GM23248 (cell line): ENCODE measurements at places on chromosomes 16 and 17. TPM values are rescaled to one million over a fixed set of nuclear protein-coding genes. Genes with fewer than 3 reads are reported as not detected.

GRCh38 chr17:81438688-81439087, 43.4 kb downstream of the BAHCC1 start:
- no peak overlapping the region for H3K27ac ChIP-seq
- H3K27me3 ChIP-seq: no peaks in the 10 kb centered on the region
- H3K4me1 ChIP-seq: peaks cover 9% of the 10 kb centered on the region
- H3K4me3 ChIP-seq: no peak overlapping the region
- no peaks in the 10 kb centered on the region for H3K36me3 ChIP-seq
- DNase-seq: no peak

DNA sequence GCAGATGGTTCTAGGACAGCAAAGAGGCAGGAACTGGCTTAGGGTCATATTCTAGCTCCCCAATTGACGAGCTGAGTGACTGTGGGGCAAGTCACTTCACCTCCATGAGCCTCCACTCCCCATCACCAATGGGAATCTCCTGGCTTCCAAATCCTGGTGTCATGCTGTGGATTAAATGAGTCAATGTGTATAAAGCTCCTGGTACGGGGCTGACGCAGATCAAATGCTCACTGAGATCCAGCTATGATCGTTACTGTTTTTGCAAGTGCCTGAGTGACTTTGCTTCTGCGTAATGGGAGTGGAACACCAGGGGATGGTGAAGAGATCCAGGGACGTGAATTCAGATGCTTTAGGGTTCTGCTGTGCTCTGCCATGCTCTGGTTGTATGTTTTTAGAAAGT, 2.4 kb downstream of the SEC14L5 start:
- DNase-seq: no peak
- no peak overlapping the region for H3K4me3 ChIP-seq
- H3K4me1 ChIP-seq: no peaks in the 10 kb centered on the region
- H3K27me3 ChIP-seq: no peaks in the 10 kb centered on the region

DNA sequence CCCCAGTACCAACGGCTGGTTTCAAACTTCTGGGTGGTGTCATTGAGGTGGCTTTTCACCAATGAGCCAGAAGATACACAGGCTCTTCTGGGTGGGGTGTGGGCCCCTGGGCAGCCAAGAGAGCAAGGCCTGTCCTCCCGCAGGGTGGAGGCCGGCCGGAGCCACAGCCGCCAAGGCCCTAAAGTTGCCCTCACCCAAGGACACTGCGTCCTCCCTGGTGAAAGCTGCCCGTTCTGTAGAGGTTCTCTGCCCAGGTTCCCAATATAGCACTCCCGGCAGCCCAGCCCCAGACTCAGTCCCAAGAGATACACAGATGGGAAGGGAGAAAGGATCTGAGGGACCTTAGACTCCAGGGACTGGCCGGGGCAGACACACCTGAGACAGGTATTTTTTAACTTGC, 10.7 kb upstream of the CACNG1 start:
- H3K4me3 ChIP-seq: no peak overlapping the region
- no peaks in the 10 kb centered on the region for H3K36me3 ChIP-seq
- no peaks in the 10 kb centered on the region for H3K4me1 ChIP-seq
- no peak overlapping the region for H3K27ac ChIP-seq
- no peak for DNase-seq
- peaks cover 29% of the 10 kb centered on the region for H3K27me3 ChIP-seq

- no peaks in the 10 kb centered on the region for H3K36me3 ChIP-seq
- no peak overlapping the region for H3K4me3 ChIP-seq
- no peak for DNase-seq
Observed at GRCh38 chr17:66387392-66387981, 85.1 kb downstream of the PRKCA start.

DNA sequence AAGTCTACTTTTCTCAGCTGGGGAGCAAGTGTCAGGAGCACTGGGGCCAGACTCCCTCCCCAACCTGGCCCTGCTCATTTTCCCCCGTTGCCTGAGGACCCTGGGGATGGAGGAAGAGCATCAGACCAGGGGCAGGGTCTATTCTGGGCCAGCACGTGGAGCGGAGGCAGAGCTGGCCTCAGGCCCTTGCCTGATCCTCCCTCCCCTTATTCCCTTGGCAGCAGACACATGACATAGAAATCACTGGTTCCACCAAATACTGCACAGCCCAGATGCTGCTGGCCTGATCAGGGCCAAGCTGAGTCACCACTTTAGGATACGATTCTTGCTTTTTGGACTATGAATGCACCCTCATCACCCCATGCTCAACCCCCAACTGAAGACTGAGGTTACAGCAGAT, 15.8 kb upstream of the AGRP start:
- peak; percentile 63 for DNase-seq
- H3K4me1 ChIP-seq: no peaks in the 10 kb centered on the region
- H3K36me3 ChIP-seq: no peaks in the 10 kb centered on the region
- no peak overlapping the region for H3K4me3 ChIP-seq
- H3K27me3 ChIP-seq: no peaks in the 10 kb centered on the region

DNA sequence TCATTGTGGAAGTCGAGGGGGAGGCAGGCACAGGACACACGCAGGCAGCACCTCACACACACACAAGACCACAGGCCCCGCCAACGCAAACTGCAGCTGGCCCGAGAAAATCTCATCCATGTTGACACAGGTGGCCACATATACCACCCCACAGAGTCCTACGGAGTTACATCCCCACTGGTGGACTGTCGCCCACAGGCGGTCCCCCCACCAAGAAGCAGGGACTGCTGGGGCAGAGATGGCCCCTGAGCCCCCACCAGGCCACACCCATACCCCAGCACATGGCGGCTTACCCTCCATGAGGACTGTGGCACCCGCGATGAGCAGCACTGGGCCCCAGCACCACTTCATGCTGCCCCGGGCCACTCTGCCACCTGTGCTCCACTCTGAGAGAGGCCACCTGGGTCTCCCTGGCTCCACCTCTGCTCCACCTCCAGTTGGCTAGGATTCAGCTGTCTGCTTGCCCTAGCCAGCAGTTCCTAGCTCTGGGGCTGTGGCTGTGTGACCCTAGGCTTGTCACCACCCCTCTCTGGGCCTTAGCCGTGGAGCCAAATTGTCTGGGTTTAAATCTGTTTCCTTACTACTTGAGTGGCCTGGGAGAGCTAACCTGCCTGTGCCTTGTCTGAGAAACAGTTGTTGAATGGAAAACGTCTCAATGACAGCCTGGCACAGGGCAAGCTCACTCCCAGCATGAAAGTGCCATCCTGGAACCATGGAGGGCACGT, at the start of gene PRSS53:
Gene PRSS53 (minus strand): TSS at position 485 of the 725 bp plus-strand sequence. CDS start 134 bp downstream, at position 351.
- no peak within 1 kb of the TSS for H3K4me3 ChIP-seq
- peaks cover 27% of the 10 kb centered on the region for H3K4me1 ChIP-seq
- no peak within 1 kb of the TSS for H3K27ac ChIP-seq
- peaks cover 13% of the 10 kb centered on the region; the same call in 1 of the 2 replicates for H3K36me3 ChIP-seq
- H3K27me3 ChIP-seq: no peaks in the 10 kb centered on the region

DNA sequence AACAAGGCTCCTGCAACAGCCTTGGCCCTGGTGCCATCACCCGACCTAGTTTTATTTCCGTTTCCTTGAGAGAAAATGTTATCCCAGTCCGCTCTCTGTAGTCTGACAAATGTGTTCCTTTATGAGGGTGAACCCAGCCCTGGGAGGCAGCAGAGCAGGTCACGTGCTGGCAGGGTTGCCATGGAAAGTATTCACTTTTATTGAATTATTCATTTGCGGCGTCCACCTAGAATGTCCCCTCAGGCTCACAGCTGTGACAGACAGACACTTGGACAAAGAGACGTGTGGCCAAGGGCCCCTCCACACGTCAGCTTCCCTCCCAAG, 90.0 kb downstream of the WSCD1 start:
- H3K4me1 ChIP-seq: no peaks in the 10 kb centered on the region
- no peak overlapping the region for H3K4me3 ChIP-seq
- H3K27ac ChIP-seq: no peak overlapping the region

GRCh38 chr16:50864386-50864785, 122.5 kb downstream of the CYLD start:
- H3K4me3 ChIP-seq: no peak overlapping the region
- H3K4me1 ChIP-seq: peaks cover 6% of the 10 kb centered on the region
- H3K36me3 ChIP-seq: no peaks in the 10 kb centered on the region
- H3K27ac ChIP-seq: no peak overlapping the region

DNA sequence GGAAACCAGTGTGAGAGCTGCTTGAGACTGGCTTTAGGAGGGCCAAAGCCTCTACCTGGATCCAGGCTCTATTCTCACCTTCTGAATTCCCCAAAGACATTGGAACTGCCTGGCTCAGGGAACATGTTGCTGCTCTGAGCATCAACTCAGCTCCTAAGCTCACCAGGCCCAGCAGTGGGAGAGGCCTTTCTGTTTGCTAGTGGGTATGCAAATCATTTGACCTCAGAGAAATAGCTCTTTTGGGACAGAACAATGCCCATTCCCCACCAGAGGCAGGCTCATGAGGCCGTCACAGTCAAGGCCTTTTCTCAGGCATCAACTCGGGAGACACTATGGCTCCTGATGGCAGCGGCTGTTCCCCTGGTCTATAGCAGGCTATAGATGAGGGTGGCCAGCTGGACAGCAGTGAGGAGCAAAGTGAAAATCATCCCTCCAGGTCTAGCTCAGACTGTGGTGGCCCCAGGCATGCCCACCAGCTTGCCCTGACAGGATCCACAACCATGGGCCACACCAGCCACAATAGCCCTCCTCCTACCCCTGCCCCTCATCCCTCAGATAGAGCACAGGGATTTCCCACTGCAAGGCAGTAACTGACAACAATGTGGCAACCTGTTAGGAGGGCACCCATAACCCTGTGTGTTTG, 30.4 kb upstream of the GFOD2 start:
- H3K4me1 ChIP-seq: no peaks in the 10 kb centered on the region
- no peak overlapping the region for H3K27ac ChIP-seq
- DNase-seq: no peak
- no peak overlapping the region for H3K4me3 ChIP-seq

- H3K36me3 ChIP-seq: no peaks in the 10 kb centered on the region
- no peak overlapping the region for H3K27ac ChIP-seq
- no peak for DNase-seq
- H3K4me1 ChIP-seq: peaks cover 16% of the 10 kb centered on the region
Observed at GRCh38 chr16:84514874-84515835, 10.7 kb upstream of the MEAK7 start.

DNA sequence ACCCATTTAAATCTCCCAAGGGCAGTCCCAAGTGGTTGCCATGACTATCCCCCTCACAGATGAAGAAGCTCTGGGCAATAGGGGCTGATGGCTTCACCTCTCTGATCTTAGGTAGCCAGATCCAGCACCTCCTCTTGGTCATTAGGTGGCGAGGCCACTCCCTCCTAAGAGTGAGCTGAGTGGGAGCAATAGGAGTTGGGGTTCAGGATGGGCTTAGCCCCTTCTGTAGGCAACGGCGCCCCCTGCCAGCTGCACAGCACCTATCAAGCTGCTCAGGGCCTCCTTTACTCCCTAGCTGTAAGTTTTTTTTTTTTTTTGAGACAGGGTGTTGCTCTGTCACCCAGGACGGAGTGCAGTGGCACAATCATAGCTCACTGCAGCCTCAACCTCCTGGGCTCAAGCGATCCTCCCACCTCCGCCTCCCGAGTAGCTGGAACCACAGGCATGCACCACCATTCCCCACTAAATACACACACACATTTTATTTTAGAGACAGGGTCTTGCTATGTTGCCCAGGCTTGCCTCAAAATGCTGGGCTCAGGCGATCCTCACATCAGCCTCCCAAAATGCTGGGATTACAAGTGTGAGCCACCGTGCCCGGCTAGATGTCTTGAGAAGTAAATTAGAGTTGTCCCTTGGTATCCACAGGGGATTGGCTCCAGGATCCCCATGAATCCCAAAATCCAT, 3.5 kb upstream of the RRAD start:
- peaks cover 7% of the 10 kb centered on the region for H3K27me3 ChIP-seq
- peak overlapping the region; percentile 74 for H3K27ac ChIP-seq
- no peaks in the 10 kb centered on the region for H3K36me3 ChIP-seq
- no peak overlapping the region for H3K4me3 ChIP-seq
- peaks cover 36% of the 10 kb centered on the region for H3K4me1 ChIP-seq

DNA sequence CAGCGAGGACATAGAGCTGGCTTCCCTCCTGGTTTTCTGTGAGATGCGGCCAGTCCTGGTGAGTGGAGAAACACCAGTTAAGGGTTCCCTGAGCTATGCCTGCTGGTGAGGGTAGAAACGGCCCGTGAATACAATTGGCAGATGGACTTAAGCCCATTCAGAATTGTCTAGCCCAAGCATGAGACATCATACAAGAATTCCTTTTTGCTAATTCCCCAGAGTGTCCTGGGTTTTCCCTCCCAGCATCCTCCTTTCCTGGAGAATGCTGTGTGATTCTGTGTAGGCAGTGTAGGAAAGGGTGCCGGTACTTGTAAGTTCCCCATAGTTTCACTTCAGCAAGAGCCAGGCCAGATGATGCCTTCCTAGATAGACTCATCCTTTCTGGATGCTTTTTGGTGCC, 65.1 kb downstream of the SDR42E1 start:
- H3K27ac ChIP-seq: peak overlapping the region; percentile 63
- DNase-seq: peak; percentile 71
- peaks cover 21% of the 10 kb centered on the region for H3K4me1 ChIP-seq

GRCh38 chr16:55436587-55436986, 42.4 kb upstream of the MMP2 start:
- peaks cover 66% of the 10 kb centered on the region for H3K27me3 ChIP-seq
- DNase-seq: no peak
- peaks cover 11% of the 10 kb centered on the region; the same call in 1 of the 2 replicates for H3K4me1 ChIP-seq
- H3K27ac ChIP-seq: no peak overlapping the region
- H3K4me3 ChIP-seq: no peak overlapping the region

DNA sequence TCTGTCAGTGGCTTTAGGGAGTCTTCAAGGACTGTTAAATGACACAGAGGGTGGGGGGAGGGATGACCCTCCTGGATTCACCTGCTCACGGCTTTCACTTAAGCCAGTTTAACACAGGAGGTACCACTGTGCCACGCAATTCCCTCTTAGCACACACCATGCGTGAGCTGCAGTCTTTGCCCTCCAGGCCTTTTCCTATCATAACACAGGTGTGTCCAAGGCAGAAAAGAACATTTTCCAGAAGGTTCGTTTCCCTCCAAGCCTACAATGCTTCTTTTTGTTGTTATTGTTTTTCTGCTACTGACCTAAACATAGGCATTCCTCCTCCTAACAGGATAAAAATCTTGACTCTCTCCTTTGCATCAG, 1.1 kb downstream of the ZFHX3 start:
- no peaks in the 10 kb centered on the region for H3K36me3 ChIP-seq
- no peaks in the 10 kb centered on the region for H3K27me3 ChIP-seq
- H3K27ac ChIP-seq: peak overlapping the region; percentile 61
- H3K4me3 ChIP-seq: peak overlapping the region; percentile 76
- DNase-seq: no peak

EME1 gene
- total RNA-seq: 1.1 and 4.3 TPM in 2 replicates

CCNF gene
- total RNA-seq: 11.5 and 15.7 TPM in 2 replicates

CCL7 gene
- 4.9 and 7.3 TPM in 2 replicates for total RNA-seq

ZSCAN10 gene
- not detected in 2 replicates for total RNA-seq

TP53TG3 gene
- not detected in 2 replicates for total RNA-seq

FBXL16 gene
- total RNA-seq: 0.54 TPM in 1 of 2 replicates, not detected in the other

SLC16A11 gene
- total RNA-seq: not detected in 2 replicates
